ENCODE measurements at places on chromosomes 5 and 9.

- no peak for DNase-seq
Observed at GRCh38 chr9:19876569-19877316, 87.9 kb upstream of the SLC24A2 start.

DNA sequence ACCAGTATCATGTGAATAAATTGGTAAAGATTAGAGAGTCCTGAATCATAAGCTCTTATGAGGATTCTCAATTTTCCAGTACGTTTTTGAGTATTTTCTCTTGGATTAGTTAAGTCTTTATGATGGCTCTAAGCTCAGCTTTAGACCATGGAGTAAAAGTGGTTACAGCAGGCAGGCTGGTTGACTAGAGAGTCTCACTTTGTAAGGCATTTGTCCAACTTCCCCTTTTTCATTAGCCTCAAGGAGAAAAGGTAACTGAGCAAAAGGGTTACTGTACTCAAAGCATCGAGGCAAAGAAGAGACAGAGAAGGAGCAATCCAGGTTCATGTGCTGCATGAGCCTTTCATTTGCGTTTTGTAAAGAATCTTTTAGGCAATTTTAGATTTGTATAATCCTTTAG is 8.5 kb downstream of the NOP16 start:
- DNase-seq = no peak

DNA sequence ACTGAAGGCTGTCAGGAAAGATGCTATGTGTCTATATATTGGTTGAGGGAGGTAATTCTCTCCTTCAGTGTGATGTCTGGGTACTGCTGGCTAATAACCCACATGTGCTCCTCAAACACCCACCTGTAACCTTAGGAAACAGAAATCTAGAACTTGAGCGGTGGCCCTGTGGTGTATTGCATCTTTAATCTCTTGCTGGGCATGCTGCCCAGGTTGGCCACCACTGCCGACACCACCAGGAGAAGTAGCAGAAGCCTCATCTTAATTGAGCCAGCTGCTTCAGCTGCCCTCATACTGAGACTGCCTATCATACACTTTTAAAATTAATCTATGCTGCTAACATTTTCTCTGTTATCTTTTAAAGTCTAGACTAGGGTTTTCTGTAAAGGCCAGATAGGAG is 103.5 kb upstream of the C5orf63 start:
- DNase-seq = no peak

- peak; percentile 73 for DNase-seq
Observed at GRCh38 chr5:97534166-97534565, 351.1 kb upstream of the RIOK2 start.

DNA sequence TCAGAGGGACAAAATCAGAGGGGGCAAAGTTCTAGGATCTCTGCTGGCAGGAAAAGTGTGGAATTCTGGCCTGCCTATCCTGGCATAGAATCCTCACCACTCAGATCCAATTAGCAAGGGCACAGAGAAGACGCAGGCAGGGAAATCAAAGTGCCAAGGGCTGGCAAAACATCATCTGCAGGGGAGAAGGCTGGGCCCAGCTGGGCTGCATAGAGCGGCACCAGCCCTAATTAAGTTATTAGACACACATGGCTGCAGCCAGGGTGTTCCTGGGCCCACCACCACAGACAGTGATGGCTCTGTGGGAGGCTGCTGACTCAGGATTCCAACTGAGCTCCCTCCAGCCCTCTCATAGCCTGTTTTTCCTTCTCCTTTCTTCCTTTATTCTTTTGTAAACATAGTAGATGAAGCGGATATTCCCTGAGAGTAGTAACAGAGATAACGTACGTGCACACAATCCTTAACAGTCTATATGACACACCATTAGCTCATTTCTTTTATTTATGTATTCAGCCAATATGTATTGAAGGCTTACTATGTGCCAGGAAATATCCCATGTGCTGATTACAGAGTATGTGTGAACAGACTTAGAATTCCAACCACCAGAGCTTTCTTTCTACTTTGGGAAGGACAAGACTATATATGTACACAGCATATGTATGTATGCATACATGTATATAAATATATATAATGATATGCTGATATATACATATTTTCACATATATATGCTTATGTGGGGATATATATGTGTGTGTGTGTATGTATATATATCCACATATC is 236.1 kb downstream of the ASTN2 start:
- DNase-seq = no peak

All from hematopoietic multipotent progenitor cell (in vitro differentiated cells).